Gastrocnemius medialis (tissue), 4 donors: ENCODE measurements at places on chromosomes 6 and 20. TPM values are rescaled to one million over a fixed set of nuclear protein-coding genes. Genes with fewer than 3 reads are reported as not detected.

The KIF6 gene
- total RNA-seq, result not detected

The LPIN3 gene
- total RNA-seq, result 0.98 TPM

The COL12A1 gene
- 24.2 TPM for total RNA-seq

The SIRPB2 gene
- total RNA-seq, result 2.1 TPM

The EFCAB8 gene
- total RNA-seq, result not detected

The NKX2-4 gene
- total RNA-seq, result not detected

The OVOL2 gene
- total RNA-seq, result not detected

The NOX3 gene
- not detected for total RNA-seq

The SPATA25 gene
- 0.71 TPM for total RNA-seq

The PRRT1 gene
- not detected for total RNA-seq

The APMAP gene
- total RNA-seq, result 24.2 TPM

The RAB44 gene
- total RNA-seq, result not detected

The FAXC gene
- 0.20 TPM for total RNA-seq

The GHRH gene
- not detected for total RNA-seq

The PPIL6 gene
- 1.5 TPM for total RNA-seq

The WFDC10B gene
- not detected for total RNA-seq

The TGM3 gene
- total RNA-seq, result not detected

The EMILIN3 gene
- not detected for total RNA-seq

The LPA gene
- total RNA-seq, result not detected

The GRM1 gene
- not detected for total RNA-seq

The GSTA1 gene
- total RNA-seq, result not detected

The BMP6 gene
- total RNA-seq, result 2.1 TPM

The SLC52A3 gene
- total RNA-seq, result 0.15 TPM

The PGC gene
- total RNA-seq, result not detected

The SPINT4 gene
- total RNA-seq, result not detected

The HLA-F gene
- 10.8 TPM for total RNA-seq

The GSTA2 gene
- not detected for total RNA-seq

The CLPSL2 gene
- not detected for total RNA-seq

The CD24 gene
- total RNA-seq, result 1.8 TPM

The NKAPL gene
- 1.5 TPM for total RNA-seq

The PGBD1 gene
- 1.3 TPM for total RNA-seq

The PRR18 gene
- total RNA-seq, result not detected

The MROH8 gene
- total RNA-seq, result 4.4 TPM

The HFE gene
- 1.3 TPM for total RNA-seq

The MMP24 gene
- total RNA-seq, result not detected

The TRIM15 gene
- total RNA-seq, result not detected

The FAM229B gene
- 0.58 TPM for total RNA-seq
